ENCODE measurements at places on chromosomes 12 and 14. TPM values are rescaled to one million over a fixed set of nuclear protein-coding genes. Genes with fewer than 3 reads are reported as not detected.

Gene DHRS2
- total RNA-seq = 1,842 TPM

DNA sequence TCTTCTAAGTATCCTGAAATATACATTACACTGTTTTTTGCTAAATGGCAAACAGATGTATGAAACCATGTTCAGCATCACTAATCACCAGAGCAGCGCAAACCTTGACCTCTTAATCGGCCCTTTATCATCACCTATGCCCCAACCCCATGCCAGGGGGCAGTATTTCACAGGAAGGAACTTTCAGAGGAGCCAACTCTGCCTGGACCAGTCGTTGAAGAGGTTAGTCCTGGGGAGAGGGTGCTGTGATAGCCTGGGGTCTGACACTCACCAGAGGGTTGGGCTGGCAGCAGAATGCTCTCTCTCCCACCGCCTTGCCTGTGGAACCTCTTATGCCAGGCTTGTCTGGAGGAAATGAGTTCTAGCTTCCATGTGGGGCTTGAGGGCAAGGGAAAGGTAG, 411.7 kb downstream of the TMEM117 start:
- DNase-seq = no peak

DNA sequence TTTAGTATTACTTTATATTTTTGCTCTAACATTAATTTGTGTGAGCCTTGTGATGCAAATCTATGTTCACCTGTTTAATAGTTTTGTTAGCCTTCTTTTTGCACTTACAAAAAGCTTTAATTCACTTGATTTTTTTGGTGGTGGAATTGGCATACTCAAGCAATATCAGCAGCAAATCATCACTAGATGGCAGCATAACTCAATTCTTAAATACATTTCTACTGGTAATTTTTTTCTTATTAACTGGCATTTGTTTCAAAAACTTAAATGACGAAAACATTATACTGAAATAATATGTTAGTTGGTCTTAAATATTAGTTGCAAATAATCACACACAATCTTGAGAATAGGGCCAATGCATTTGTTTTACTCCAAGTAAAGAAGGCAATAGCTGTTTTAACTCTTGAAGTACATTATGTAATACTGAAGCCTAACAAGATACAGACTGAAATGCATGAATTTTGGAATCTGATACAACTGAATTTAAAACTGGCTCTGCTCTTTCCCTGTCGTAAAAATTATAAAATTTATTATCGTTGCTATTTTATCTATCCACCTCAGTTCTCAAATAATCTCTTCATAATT, 151.5 kb downstream of the ATXN7L3B start:
- DNase-seq = no peak

Gene GZMB
- 0.94 TPM for total RNA-seq

GRCh38 chr12:70664465-70664881, 27.2 kb upstream of the PTPRB start:
- no peak for DNase-seq

DNA sequence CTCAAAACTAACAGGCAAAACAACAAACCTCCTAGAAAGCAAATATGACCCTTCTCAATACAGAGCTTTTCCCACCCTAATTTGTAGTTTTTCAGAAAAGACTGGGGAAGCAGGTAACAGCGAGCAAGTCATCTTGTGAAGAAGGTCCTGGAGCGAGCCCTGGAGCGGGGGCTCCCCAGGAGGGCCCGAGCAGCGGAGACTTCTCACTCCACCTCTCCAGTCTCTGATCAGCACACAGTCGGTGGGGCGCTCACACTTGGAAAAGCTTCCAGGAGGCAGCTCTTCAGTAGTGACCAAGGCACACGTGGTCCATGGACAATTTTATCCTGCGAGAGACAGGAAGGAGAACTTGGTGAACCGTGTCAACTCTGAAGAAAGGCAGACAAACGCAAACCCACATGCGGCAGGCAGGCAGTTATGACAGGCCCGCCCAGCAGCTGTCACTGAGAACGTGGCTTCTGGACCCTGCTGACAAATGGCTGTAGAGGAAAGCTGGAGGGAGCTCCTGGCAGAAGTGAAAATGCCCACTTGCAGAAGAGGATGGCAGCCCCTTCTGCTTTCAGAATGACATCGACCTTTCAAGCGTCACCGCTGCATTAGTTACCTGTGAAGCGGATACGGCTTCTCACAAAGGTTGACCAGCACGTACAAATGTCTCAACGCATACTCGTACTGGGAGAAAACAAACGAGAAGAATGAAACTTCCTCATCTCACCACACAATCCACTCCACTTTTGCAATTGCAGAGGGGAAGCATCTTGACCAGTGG, 44.2 kb downstream of the LGMN start:
- DNase-seq = no peak

- DNase-seq = no peak
Observed at GRCh38 chr12:49554266-49554665, 13.7 kb downstream of the MCRS1 start.

GRCh38 chr12:106774808-106775524, 484 bp downstream of the RIC8B start:
- no peak for DNase-seq

Gene HAL
- total RNA-seq = 1.8 TPM
